ENCODE measurements at places on chromosomes 2 and 18.

DNA sequence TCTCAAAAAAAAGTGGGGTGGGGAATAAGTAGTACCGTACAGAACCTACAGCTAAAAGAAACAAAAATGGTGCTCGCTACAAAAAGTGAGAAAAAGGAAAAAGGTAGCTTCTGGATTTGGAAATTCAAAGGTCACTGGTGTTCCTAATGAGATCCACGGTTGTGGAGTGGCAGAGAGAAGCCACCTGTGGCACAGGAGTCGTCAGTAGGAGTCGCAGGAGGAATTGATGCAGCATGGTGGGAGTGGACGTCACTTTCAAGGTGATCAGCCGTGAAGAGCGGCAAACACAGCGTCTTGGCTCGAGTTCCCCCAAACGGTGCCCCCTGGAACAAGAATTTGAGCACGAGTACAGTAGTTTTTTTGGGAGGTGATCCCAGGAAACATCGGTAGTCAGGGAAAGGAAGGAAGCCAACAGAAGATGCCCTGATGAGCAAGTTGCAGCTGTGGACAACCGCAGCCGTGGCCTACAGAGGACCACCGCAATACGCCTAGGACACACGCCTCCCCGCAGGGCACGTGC is 1.4 kb upstream of the TTL start:
- DNase-seq, result peak; percentile 40

- DNase-seq, result no peak
Measured at GRCh38 chr2:100905132-100905805, 85.3 kb downstream of the NPAS2 start.

- no peak for DNase-seq
Measured at GRCh38 chr18:38759457-38759856, 1193.9 kb upstream of the CELF4 start.

- no peak for DNase-seq
Measured at GRCh38 chr2:56582570-56582969, 398.8 kb downstream of the CCDC85A start.

- no peak for DNase-seq
Measured at GRCh38 chr2:135743860-135744259, 2.2 kb downstream of the UBXN4 start.

GRCh38 chr18:2979129-2979528 is 33.8 kb downstream of the LPIN2 start:
- no peak for DNase-seq

DNA sequence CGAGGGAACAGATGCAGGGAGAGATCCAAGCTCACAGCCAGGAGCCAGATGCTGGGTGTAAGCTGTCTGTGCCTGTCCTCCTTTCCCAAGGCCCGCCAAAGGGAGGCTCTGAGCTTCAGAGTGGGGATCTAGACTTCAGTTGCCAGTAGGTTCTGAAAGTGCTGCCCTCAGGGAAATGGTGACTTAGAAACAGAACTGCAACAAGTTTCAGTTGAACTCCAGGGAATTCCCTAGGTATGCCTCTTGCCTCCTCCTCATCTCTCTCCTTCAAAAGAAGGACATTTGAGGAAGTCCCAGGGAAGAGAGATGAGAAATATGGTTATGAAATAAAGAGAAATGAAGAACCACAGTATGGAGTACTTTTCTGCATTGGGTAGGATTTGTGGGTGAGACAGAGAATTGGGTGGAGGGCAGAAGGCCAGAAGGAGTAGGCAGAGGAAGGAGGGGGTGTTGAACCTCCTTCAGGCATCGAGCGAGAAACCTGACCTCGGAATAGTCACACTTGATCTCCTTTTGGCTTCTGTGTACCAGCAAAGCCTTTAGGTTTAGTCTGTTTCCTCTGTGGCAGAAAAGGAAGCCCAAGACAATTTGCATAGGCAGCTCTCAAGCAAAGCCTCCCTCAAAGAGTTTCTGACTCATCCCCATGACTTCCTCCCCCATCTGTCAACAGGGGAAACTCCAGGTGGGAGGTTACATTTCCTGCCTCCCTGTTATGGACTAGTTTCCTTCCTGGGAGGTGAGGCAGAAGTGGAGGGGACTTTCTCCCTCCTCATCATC is 45.7 kb downstream of the QPCT start:
- DNase-seq, result peak; percentile 79

- no peak for DNase-seq
Measured at GRCh38 chr2:161219211-161219610, 59.0 kb downstream of the TANK start.

- DNase-seq, result no peak
Measured at GRCh38 chr2:171719660-171720059, 32.4 kb downstream of the DYNC1I2 start.

- DNase-seq, result no peak
Measured at GRCh38 chr2:1609040-1609439, 135.3 kb downstream of the PXDN start.

DNA sequence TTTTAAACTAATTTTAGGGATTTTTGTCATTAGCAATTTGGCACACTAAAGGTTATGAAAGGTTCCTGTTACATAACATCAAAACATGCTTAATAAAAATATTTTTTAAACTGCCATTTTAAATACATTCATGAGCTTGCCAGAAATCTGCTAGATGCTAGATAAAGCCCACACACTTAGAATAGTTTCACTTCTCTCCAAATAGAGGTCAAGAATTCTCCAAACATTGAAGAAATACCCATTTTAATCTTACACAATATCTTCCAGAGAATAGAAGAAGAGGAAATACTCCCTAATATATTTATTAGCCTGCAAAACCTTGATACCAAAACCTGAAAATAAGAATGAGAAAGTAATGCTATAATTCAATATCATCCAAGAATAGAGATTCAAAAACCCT is 247.5 kb downstream of the PTH2R start:
- DNase-seq, result no peak

Measured in CD4-positive, alpha-beta T cell treated with Interleukin-12 subunit alpha and Interleukin-12 subunit beta, for 1 hour (primary cell).